ENCODE measurements at places on chromosomes 1 and 21. TPM values are rescaled to one million over a fixed set of nuclear protein-coding genes. Genes with fewer than 3 reads are reported as not detected.

DNA sequence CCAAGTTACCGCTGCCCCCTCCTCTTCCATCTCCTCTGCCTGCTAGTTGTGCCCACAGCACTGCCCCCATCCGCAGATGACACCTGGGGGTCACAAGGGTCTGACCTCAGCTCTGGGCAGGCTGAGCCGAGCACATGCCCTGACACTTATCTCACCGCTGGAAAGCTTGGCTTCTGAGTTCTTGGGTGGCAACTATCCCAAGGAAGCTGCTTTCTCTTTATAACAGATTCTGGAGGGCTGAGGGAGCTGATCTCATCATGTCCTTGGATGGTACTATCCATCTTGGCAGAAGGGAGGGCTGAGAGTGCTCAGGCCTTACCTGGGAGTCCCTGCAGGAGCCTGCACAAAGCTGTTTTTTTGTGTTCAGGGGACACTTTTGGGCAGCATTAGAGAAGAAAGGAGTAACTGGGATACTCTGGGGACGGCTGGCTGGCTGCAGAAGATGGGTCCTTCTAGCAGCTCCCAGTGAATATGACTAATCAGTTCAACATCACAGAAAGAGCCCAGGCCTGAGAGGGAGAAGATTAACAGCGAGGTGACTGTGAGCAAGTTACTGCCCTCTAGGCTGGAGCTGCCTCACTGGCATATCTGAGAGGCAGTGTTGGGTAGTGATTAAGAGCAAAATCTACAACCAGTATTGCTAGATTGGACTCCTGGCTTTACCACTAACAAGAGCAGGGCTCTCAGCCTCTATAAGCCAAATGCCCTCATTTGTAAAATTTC lies 71.6 kb downstream of the PLXNA2 start:
- DNase-seq = no peak

GRCh38 chr1:30904962-30905335 lies 3.6 kb downstream of the SDC3 start:
- DNase-seq = no peak

DNA sequence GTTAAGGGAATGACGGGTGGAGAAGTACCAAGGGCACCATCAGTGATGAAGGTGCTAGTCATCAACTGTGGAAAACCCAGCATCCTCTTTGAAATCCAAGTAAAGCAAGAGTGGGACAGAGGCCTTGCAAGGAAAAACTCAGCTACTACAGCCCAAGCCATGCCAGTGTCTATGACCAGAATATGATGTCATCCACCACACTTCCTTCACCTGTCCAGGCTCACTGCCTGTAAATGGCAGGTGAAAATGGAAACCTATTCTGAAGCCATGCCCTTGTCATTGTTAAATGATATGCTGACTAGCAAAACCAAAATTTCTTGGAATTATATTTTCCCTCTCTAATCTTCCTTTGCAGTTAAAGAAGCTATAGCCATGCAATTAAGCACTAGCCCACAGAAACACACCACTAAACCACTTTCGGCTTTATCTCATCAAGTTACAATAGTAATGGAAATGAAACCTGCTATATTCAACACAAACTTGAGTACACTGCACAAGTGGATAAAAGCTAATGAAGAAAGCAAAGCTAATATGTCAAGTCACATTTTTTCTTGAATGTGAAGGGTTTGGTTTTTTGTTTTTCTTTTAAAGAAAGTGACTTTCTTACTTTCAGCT lies 96.3 kb upstream of the RALGPS2 start:
- DNase-seq = no peak

DNA sequence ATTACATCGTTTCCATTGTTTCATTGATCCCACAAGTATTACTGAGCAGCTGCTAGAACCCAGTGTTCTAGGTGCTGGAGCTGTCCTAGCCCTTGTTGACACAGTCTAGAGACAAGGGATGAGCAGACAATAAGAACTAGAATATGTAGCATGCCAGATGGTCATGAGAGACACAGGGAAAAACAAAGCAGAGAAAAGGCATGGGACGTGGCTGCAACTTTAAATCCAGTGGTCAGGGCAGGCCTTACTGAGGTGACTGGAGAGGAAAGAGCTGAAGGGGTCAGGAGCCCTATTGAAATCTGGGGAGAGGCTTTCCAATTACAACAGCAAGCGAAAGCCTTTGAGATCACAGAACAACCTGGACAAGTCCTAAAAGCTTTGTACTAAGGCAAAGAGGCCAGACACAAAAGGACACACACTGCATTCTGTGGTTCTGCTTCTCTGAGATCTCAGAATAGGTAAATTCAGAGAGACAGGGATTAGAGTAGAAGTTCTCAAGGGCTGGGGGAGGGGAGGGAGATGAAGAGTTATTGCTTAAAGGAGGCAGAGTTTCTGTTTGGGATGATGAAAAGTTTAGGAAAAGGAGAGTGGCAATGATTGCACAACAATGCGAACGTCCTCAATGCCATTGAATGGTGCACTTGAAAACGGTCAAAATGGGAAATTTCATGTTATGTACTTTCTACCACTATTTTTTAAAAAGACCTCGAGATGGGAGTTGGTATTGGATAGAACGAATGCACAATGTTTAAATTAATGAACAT lies 467.4 kb upstream of the VAMP3 start:
- no peak for DNase-seq

GRCh38 chr1:111611986-111612385 lies 7.6 kb upstream of the RAP1A start:
- DNase-seq = no peak

GRCh38 chr1:180851995-180852887 lies 60.5 kb upstream of the KIAA1614 start:
- no peak for DNase-seq

DNA sequence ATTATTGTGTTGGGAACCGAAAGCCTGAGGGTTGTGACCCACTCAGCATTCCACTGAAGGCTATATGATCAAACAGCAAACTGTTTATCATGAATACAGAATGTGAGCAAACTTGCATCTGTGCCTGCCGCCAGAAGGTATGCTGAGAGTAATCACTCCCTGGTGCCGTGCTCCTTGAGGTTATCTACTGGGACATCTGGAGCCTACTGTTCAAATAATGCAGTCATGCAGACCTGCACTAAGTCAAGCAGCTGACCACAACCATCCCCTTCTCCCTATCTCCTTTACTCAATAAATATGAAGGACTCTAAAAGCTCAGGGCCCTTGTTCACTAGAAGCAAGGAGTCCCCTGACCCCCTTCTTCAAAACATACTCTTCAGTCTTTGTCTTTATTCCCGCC lies 13.5 kb downstream of the GSTM5 start:
- no peak for DNase-seq

- no peak for DNase-seq
Measured at GRCh38 chr1:51270751-51271150, 34.7 kb downstream of the RNF11 start.

- no peak for DNase-seq
Measured at GRCh38 chr1:30161953-30162352, 561.4 kb downstream of the MATN1 start.

GRCh38 chr1:109657395-109657794 lies 1.5 kb downstream of the GSTM4 start:
- DNase-seq = no peak

Gene DCDC2B
- not detected for total RNA-seq

DNA sequence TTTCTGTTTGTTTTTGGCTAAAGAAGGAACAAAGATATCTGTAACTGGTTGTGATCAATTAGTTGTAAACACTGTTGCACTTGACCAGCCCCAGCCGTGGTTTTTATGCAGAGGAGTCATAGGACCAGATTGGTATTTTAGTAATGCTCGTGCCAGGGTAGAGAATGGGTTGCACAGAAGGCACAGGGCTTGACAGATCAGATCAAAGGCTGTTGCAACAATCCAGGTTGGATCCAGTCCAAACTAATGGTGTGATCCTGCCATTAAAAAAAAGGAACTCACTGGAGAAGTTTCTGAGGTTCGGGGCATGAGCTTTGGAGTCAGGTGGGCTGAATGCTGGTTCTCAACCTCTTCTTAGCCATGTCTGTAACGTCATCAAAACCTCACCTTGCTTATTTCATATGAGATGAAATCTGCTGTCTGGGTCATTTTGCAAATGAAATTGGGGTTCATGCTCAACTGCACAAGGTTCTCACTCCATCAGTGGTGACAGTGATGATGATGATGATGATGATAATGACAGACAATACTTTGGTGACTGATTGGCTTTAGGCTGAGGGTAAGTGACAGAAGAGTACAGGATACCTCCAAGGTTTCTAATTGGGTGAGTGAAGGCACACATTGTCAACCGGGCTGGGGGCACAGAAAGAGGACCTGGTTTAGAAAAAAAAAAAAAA lies 43.1 kb downstream of the ZNF281 start:
- DNase-seq = no peak

Gene CLIC6
- total RNA-seq = 9.9 TPM

Gene PTCH2
- 0.93 TPM for total RNA-seq

DNA sequence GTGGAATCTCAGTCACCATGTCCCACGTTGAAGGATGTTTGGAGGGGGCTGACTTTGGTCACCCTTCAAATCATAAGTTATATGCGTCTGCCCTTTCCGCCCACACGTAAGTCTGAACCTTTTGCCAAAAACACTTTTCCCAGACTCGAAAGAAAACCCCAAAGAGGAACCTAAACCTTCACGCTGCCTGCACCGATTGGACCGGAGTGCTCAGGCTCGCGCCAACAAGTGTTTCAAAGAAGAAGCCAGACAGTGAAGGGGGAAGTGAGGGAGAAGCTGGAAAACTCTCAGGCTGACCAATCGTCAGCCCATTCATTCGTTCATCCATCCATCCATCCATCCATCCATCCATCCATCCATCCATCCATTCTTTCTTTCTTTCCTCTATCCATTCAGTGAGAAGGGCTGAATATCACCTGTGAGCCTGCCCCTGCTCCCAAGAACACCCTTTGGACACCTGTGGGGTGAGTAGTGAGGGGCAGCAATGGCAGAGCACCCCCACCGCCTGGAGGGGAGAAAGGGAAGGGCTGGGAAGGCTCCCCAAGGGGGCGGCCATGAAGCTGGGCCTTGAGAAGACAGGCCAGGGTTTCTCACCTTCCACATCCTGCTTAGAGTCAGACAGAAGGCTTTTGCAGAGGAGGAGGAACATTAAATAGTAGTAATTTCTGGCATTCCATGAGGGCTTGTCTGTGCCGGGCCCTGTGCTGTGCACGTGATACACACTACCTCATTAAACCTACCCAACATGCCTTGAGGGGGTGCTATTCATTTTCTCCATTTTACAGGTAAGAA lies 27.1 kb upstream of the RUNX3 start:
- no peak for DNase-seq

Gene FAM43B
- total RNA-seq = 0.87 TPM

DNA sequence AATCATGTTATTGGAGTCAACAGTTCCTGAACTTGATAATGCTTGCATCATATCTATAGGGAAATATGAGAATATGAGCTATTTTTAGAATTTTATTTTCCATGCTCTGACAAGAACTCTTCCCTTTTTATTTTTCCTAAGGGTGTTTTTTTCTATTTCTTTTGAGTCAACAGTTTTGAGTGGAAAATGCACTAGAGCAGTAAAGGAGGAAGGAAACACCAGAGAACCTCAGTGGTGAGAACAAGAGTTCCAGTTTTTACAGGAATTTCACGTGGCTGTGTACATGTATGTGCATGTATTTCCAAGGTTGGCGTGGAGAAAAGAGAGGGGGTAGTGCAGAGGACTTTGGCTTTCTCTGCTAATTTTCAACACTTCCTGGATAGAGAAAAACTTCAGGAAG lies 63.6 kb upstream of the TNFSF18 start:
- no peak for DNase-seq

Gene ADCY10
- total RNA-seq = 0.55 TPM

Gene ARMH1
- total RNA-seq = 1.9 TPM

Gene CFHR1
- 1.8 TPM for total RNA-seq

Gene NBPF11
- total RNA-seq = 7.6 TPM

- no peak for DNase-seq
Measured at GRCh38 chr1:187942986-187943385, 1114.2 kb downstream of the PLA2G4A start.

GRCh38 chr1:172766462-172766861 lies 107.6 kb downstream of the FASLG start:
- DNase-seq = no peak

Gene SELE
- 17.9 TPM for total RNA-seq

Gene FBLIM1
- 34.5 TPM for total RNA-seq

DNA sequence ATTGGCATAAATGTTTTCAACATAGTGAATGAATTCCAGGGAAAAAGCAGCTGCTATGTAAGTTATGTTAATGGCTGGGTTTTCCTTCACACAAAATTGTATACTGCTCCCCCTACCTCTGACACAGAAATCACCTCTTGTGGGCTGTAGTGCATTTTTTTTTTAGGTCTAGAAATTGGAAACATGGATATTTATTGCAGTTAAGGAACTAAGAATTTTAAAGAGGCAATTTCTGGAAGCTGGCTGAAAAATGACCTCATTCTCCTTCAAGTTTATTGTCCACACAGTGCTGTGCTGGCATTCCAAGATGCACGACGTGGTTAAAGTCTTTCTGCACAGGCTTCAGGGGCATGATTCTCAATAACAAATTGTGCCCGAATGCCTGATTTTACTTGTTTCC lies 1424.2 kb downstream of the MRPL39 start:
- DNase-seq = no peak

DNA sequence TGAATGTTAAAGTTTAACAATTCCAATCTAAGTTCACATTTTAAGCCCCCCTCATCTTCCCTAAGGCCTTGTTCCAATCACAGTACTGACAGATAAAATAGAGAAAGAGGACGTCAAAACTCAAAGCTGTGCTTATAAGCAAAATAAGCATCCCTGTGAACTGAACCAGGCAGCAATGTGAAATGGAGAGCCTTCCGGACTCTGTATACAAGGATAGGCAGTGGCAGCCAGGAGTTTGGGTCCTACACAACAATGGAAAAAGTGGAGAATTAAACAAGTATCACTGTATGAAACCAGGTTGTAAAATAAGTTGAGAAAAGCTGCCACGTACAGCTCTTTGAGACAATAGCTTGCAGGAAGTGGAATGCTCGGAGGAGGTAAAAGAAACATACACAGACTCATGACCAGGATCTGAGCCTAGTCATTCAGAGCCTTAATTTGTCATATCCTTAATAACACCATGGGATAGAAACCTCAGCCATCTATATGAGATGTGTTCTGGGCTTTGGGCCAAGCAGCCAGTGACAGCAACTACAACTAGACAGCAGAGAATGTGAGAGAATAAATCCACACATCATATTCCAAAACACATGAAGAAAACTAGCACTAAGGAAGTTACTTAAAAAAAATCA lies 55.2 kb upstream of the PALMD start:
- DNase-seq = no peak

DNA sequence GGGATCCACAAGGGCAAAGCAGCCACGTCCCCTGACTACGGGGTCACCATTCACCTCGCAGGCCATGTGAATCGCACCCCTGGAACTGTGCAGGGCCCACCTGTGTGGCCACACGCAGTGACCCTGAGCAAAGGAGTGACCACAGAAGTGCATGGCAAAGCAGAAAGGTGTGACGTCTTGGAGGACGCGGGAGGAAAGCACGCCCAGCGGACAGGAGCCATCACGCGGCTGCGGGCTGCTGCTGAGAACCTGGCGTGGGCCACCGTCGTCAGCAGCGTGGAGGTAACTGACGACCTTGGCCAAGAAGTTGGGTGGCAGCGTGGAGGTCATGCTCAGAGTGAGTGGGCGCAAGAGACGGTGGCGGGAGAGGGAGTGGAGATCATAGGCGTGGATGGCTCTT lies 76.7 kb upstream of the C1orf174 start:
- no peak for DNase-seq
